ENCODE measurements at places on chromosomes 12 and 14. TPM values are rescaled to one million over a fixed set of nuclear protein-coding genes. Genes with fewer than 3 reads are reported as not detected.

Gene RNF34
- 26.1 TPM for total RNA-seq

Gene LYZ
- total RNA-seq: not detected

Gene TAS2R46
- total RNA-seq: not detected

Gene TBC1D30
- 0.35 TPM for total RNA-seq

Gene TAS2R8
- 0.21 TPM for total RNA-seq

Gene KERA
- not detected for total RNA-seq

Gene NID2
- total RNA-seq: 50.9 TPM

Gene KRT78
- total RNA-seq: not detected

Gene KRT1
- total RNA-seq: not detected

Gene RND1
- not detected for total RNA-seq

Gene BTBD6
- 167 TPM for total RNA-seq

Gene PIGH
- total RNA-seq: 8.9 TPM

Gene PSMB5
- 303 TPM for total RNA-seq

Gene SDS
- not detected for total RNA-seq

Gene C12orf54
- total RNA-seq: not detected

Gene SLC17A8
- not detected for total RNA-seq

Gene SERPINA12
- not detected for total RNA-seq

Gene CISTR
- not detected for total RNA-seq

Gene MMP19
- 8.6 TPM for total RNA-seq

Gene LEMD3
- total RNA-seq: 19.8 TPM

Gene EPS8
- total RNA-seq: 65.2 TPM

Gene ZNF664
- 58.1 TPM for total RNA-seq

Gene LRTM2
- total RNA-seq: not detected

Gene NFATC4
- 23.2 TPM for total RNA-seq

Gene ST8SIA1
- 1.6 TPM for total RNA-seq

Gene IL31
- not detected for total RNA-seq

Gene CDKN3
- 3.5 TPM for total RNA-seq

Gene TCL1B
- total RNA-seq: not detected

Gene GLT1D1
- total RNA-seq: not detected

Gene NPFF
- total RNA-seq: not detected

Gene BEST3
- 40.9 TPM for total RNA-seq

Gene ZC2HC1C
- 1.6 TPM for total RNA-seq

Gene OR4E2
- not detected for total RNA-seq

Gene CFAP251
- 0.99 TPM for total RNA-seq

Gene FAM222A
- total RNA-seq: 9.1 TPM

Gene SMCO2
- total RNA-seq: not detected

Gene DHRS2
- 1.2 TPM for total RNA-seq

Gene OGFOD2
- 15.3 TPM for total RNA-seq

Gene CMA1
- total RNA-seq: not detected

Gene PHLDA1
- total RNA-seq: 72.4 TPM

Gene GPR84
- total RNA-seq: not detected

Gene MRPL52
- total RNA-seq: 21.8 TPM

Gene TRIM9
- 8.6 TPM for total RNA-seq

Gene GLI1
- 0.56 TPM for total RNA-seq

Gene PRKD1
- 11.3 TPM for total RNA-seq

Gene PMCH
- total RNA-seq: not detected

Gene ADAM21
- total RNA-seq: 0.67 TPM

Gene CCNT1
- total RNA-seq: 37.5 TPM

Gene HAL
- total RNA-seq: not detected

Gene DUSP6
- total RNA-seq: 19.9 TPM

Gene NR1H4
- total RNA-seq: not detected

Gene TGM1
- 0.99 TPM for total RNA-seq

Gene CCDC91
- total RNA-seq: 17.5 TPM

Gene OR8S1
- total RNA-seq: not detected

Gene MTA1
- 50.9 TPM for total RNA-seq

Data from myocyte (in vitro differentiated cells).